ENCODE measurements at places on chromosomes 5 and 9.

GRCh38 chr9:13175732-13176131, 103.8 kb downstream of the MPDZ start:
- no peak for DNase-seq

- DNase-seq: no peak
These were observed 82.4 kb downstream of the AK8 start for GRCh38 chr9:132795511-132796303.

- no peak for DNase-seq
These were observed 397.8 kb downstream of the TLE4 start for GRCh38 chr9:79969393-79970145.

DNA sequence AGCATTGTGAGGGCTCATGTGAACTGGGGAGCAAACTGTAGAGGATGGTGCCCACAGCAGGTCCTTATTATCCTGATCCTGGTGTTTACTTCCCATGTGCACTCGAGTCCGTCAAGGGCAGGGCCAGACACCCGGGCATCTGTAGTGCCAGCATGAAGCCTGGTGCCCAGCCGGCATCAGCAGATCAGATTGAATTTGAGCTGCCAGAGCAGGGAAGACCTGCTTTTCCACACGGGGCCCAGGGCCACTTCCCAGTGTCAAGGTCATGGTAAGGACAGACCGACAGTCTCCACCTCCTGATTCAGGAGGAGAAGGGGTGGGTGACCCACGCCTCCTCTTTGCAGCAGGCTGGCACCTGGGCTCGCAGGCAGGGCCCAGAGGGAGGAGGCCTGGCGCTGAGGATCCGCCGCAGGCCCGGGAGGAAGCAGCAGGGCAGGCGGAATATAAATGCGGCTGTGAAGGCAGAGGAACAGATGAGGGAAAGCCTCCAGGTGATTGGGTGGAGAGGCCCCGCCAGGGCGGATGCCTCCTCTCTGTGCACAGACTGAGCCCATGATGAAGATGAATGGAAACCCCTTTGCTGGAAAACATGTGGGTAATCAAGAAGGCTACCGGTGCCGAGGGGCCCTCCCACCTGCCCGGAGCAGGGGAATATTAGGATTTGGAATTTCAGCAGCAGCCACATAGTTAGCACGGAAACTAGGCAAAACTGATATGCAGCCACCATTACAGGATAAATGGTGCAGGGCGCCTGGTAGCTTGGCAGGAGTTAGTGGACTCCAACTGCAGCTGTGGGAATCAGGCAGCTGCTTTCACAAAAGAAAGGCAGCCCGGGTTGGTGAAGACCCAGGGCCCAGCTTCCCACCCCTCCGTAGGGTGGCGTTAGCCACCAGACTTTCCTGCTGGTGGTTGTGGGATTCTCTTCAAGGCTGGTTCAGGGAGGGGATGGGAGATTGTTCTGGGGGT, 114.9 kb downstream of the GAPVD1 start:
- DNase-seq: no peak

DNA sequence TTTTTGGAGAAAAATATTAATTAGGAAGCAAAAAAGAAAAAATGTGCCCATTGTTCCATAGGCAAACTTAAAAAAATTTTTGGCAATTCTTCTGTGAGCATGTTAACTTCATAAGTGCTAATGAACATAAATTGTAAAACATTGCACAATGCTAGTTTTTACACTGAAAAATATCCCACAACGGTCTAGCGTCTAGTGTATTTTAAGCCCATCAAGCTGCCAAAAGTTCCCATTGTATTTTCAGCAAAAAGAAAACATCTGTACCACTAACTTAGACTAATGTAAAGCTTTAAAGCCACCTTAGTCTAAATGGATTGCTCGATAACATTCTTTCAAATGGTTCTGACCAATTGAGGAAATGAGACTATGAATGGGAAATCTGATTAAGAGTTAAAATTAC, 2.8 kb downstream of the NR6A1 start:
- DNase-seq: no peak

- DNase-seq: no peak
These were observed 134.7 kb upstream of the TNPO1 start for GRCh38 chr5:72681781-72682180.

- DNase-seq: no peak
These were observed 125.6 kb downstream of the ARL15 start for GRCh38 chr5:54184806-54185205.

GRCh38 chr9:76943054-76943453, 37.1 kb upstream of the PRUNE2 start:
- no peak for DNase-seq

DNA sequence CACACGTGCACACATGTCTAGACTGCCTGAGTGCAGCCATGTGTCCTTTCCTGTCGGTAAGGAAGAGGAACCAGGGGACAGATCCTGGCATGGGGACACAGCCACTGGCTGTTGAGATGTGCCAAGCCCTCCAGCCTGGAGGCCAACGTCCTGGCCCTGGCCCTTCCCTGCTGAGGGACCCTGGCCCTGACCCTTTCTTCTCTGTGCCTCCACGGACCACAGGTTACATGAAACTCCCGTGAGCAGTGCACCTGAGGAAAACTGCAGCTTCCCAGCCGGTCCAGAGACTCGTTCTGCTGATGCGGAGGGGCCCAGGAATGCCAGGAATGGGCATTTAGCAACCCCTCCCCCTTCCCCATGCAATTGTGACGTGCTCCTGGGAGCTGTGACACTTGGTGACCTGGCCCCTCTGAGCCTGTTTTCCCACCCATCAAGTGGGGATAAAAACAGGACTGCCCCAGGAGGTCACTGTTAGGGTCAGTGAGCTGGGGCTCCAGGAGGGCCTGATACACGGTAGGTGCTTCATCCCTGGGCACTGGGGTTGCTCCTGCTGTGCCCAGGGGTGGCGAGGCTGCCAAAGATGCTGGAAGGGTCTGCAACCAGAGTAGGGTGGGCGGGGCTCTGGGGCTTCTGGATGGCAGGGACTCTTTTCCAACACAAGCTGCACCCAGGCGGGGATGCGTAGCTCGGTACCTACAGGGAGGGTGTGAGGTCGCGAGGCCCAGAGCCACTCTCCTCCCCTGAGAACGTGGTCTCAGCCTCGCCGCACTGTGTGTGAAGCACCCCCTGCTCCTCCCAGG, 151.5 kb downstream of the C9orf50 start:
- DNase-seq: no peak

DNA sequence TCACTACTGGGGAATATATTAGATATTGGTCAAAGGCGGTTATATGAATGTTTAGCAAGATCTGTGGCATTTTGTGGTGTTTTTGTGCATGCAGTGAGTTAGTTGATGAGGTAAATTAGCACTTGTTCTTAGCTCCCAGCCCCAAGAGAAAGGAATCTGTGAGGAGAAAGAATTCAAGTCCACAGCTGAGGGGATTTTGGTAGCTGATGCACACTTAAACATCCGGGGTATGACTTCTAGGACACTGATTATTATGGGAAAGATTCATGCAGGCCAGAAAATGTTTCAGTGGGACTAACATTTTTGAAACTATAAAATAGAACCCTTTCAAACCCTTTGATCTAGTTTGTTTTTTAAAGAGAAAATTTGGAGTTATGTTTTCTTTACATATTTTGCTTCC, 118.2 kb upstream of the RPS23 start:
- DNase-seq: no peak

DNA sequence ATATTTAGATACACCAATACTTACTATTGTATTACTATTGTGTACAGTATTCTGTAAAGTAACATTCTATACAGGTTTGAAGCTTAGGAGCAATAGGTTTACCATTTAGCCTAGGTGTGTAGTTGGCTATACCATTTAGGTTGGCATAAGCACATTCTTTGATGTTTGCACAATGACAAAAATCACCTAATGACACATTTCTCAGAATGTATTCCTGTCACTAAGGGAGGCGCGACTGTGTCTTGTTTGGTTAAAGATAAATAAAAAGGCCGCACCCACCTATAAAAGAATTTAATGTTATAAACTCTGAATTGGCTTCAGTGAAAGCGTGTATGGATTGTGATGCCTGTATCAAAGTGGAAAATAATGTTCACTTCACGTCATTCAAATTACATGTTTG, 1815.4 kb upstream of the CDH6 start:
- DNase-seq: no peak

DNA sequence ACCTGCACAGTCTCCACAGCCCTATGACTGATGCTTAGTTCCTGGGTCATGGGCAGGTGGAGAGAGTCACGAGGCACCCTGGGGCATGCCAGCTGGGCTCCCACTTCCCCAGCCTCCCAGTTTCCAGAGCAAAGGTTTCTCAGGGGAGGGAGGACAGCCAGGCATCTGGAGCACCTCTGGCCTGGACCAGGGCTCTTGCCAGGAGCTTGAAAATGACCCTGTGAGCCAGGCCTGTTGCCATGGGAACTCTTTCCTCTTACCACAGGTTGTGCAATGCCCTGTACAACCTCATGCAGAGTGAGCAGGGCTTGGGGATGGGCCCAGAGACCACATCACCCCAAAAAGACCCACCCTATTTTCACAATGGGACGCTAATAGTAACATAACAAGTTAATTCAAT, 113.1 kb downstream of the PSD2 start:
- no peak for DNase-seq

GRCh38 chr5:150488519-150489359, 19.2 kb upstream of the NDST1 start:
- no peak for DNase-seq

DNA sequence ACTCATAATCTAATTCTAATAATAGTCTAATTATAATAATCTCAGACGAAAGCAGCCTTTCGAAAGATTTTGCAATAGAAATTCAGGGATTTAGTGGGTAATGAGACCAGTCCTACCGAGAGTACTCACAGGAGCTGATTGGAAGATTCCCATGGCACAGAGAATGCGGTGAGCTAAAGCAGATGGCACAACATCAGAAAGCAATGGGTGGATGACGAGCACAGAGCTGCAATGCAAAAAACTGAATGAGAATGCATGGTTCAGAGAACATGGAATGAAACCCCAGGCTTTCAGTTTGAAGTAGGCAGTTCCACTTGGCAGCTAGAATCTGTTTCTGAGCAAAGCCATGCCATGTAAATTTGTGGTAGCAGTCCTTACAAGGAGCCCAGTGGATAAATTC, 78.2 kb upstream of the SPINK5 start:
- DNase-seq: no peak

DNA sequence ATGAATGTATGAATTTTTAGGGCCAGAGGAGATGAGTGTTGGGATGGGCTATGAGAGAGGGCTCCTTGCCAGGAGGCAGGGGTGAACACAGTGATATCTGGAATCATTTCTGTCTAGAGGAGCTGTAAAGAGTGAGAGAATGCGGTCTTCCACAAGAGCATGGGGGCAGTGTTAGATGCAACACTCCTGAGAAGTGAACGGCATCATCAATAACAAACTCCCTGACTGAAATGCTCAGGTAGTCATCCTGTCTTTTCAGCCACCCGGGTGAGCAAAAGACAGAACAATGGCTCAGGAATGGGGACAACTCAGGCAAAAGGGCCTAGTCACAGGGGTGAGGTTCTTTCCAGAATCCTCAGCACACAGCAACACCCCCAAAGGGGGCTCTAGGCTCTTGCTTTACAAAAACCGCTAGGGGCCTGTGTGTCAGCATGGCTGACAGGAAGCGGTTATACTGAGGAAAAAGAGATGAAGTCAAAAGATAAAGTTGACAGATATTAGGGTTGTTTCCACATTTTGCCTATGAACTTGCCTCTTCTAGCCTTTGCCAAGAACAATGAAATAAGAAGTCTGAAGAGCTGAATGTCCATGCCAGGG, 104.6 kb upstream of the LRRTM2 start:
- DNase-seq: no peak

- no peak for DNase-seq
These were observed 81.4 kb upstream of the RANBP6 start for GRCh38 chr9:6096821-6097220.

DNA sequence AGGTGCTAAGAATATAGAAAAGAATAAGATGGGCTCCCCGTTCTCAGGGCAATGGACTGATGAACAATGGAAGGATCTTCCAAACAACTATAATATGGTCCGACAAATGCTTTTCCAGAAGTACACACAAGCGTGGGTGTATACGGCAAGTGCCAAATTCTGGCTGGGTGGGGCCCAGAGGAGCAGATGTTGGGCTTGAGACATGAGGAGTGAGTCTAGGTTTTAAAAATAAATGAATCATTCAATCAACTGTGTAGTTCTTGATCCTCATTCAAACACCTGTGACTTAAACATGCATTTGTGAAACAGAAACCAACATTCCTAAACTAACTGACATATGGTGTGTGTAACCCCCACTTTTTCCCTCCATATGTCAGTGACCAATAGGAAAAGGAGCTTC, 47.9 kb downstream of the MFAP3 start:
- DNase-seq: no peak

GRCh38 chr5:1545126-1545804, 21.5 kb upstream of the LPCAT1 start:
- DNase-seq: no peak

DNA sequence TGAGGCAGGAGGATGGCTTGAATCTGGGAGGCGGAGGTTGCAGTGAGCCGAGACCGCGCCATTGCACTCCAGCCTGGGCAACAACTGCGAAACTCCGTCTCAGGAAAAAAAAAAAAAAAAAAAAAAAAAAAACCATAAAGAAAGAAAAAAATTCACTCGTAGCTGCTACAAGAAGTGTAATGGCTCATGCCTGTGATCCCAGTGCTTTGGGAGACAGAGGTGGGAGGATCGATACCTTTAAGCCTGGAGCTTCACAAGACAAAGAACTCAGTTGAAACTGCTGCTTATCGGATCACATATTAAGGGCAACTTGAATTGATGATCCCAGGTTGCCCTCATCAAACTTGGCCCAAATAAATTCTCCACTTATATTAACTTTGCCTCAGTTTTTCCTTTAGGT, 1.0 kb upstream of the ZCCHC7 start:
- no peak for DNase-seq

- no peak for DNase-seq
These were observed 16.2 kb upstream of the UGT3A1 start for GRCh38 chr5:36007366-36007765.

DNA sequence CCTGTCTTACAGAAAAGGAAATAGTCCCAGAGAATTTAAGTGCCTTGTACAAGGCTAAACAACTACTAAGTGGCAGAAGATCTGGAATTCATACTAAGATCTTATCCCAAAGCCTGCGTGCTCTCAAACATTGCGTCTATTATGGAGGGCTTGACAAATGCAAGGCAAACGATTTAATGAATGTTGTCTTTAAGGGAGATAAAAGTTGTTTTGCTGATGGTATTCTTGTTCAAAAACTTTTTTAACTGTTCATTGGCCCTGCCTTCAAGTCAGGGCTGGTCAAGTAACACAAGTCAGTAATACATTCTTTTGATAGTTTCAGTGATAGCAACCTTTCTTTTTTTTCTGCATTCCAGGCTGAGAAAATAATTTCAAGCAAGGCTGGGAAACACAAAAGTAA, 1.7 kb upstream of the SLC38A9 start:
- DNase-seq: no peak

DNA sequence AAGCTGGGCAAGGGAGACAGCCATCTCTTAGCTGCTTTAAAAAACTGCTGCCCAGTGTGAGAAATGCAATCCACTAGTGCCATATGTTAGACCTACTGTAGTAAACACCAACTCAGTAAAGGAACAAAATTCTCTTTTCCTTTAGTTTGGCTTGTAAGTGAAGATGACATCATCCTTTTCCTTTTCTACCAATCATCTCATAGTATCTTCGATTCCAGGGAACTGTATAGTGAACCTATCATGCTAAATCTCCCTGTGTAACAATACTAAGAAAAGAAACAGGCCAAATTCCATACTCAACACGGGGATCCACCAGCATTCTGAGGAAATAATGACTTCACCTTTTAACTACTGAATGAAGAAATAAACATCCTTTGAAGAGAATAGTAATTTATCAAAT, 100.1 kb downstream of the RAPGEF6 start:
- no peak for DNase-seq
